ENCODE measurements at places on chromosomes 4 and X.

GRCh38 chrX:137568741-137569469 is 3.0 kb downstream of the ZIC3 start:
- no peak for DNase-seq

- peak; percentile 83 for DNase-seq
Measured at GRCh38 chrX:153971124-153971449, 531 bp downstream of the HCFC1 start.

DNA sequence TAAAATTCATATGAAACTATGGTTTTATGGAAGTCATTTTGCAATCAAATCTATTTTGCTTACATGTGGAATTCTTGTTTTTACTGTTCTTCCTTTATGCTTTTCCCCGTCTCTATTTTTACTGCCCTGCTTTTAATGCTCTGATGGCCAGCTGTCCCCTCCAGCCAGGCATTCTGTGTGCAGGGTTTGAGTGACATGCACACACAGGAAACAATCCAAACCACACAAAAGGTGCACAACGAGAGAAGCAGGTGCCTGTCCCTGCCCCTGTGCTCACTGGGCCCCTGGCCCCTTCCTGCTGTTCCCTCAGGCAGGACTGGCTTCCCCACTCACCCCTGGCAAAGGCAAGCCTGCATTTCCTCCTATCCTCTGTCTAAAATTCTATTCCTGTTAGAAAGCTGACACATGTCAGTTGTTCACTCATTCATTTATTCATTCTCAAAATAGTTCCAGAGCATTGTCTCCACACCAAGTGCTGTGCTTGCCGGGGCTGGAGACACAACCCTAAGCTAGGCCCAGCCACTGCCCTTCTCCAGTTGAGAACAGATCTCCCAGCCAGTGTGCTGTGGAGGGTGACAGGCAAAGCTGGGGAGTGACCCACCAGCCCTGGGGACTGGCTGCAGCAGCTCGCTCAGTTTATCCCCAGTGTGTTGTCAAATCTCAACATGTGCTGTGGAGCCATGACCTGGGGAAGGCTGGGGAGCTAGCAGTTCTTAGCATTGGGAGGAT is 346.3 kb downstream of the FBXW7 start:
- DNase-seq = no peak

- peak; percentile 6 for DNase-seq
Measured at GRCh38 chr4:85147481-85148076, 181.1 kb upstream of the WDFY3 start.

GRCh38 chrX:703866-704265 is 73.3 kb downstream of the SHOX start:
- DNase-seq = no peak

GRCh38 chr4:4585012-4585670 is 43.3 kb upstream of the STX18 start:
- DNase-seq = no peak

- no peak for DNase-seq
Measured at GRCh38 chr4:46550471-46550870, 160.5 kb upstream of the GABRA2 start.

DNA sequence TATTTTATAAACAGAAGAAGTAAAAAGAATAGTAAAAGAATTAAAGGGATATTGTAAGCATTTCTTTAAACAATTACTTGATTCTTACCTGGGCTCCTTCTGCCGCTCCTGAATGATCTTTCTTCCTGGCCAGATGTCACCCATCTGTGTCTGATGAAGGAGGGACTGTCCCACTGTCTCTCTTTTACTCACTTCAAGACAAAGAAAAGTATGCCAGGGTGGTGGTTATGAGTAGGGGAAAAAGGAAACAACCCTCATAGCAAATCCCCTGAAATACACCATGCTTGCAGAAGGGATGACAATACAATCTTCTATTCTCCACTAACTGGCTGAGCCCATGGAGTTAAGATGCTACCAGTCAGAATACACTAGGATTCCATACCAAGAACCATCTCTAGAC is 31.1 kb downstream of the SYTL4 start:
- DNase-seq = no peak

DNA sequence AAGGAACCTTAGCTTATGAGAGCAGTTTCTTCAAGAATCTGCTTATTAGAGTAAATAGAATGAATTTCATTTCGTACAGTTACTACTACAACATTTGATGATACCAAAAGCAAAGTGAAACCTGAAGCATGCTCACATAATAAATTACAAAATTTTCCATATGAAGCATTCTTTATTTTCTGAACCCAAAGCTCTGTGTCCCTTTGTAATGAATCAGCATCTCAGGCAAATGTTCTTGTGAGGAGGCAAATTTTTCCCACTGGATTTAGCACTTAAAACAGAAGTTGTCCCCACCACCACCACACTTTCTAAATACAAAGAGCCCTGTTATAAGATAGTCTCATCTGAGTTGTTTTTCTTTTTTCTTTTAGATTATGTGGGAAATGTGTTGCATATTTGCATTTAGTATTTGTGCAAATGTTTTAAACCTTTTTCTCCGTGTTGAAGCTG is 70.7 kb upstream of the NFKB1 start:
- DNase-seq = no peak

DNA sequence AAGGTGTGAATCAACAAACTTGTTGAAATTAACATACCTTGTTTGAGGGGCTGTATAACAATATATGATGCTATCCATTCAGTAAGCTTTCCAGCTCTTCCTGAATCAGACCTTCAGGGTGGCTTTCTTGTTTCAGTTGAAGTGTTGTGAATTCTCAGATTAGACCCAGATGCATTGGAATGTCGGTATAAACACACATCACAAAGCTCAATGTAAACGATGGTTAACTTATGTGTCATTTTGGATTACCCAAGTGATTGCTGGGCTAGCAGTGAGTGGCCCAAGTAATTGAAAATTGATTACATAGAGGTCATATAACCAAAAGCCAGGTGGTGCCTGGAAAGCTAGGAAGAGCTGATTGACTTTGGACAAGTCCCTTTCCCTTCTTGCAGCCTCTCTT is 115.0 kb downstream of the SHROOM4 start:
- DNase-seq = no peak

DNA sequence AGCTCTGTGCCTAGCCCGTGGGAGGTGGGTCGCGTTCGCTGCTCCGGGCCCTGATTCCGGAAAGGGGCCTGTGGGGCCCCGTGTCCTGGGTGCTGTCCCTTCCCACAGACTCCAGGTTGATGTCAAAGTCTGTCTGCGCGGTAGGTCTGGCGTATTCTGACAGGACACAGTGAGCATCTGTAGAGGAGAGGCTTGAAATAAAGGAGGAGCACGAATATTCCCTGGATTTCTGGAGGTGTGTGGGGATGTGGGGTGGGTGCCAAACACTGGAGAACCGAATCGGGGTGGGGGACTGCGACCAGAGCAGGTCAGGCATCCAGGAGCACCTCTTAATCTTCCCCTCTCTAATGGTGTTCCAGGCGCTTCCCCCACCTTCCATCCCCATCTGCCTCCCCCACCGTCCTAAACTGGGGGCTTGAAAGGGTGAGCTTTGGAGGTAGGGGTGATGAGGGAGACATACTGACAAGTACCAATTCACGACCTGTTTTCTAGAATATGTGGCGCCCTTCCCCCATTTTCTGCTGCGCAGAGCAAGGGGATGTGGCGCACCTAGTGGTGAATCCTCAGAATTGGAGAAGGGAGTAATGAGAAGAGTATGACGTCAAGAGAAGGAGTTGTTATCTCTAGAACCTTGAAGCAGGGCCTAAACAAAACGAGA is 877 bp downstream of the GPRASP1 start:
- DNase-seq = no peak

GRCh38 chr4:169286562-169287301 is 16.0 kb upstream of the SH3RF1 start:
- DNase-seq = no peak

- no peak for DNase-seq
Measured at GRCh38 chrX:154516656-154517100, 646 bp upstream of the FAM3A start.

DNA sequence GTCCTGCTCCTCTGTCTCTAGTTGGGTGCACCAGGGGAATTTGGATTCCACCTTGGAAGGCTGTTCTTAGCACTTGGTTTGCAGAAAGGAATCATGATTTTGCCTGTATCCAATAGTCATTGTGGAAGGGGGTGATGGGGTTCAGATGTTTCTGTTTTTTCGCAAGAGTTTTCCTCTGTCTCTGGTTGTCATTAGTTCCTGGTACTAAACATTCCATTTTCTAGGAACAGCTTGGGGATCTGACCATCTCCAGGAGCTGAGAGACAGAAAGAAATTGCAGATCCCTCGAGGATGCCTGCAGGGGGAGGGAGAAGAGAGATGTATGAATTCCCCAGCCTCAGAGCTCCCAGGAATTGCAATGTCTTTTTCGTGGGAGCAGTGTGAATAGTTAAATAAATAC is 70.9 kb downstream of the CYTL1 start:
- no peak for DNase-seq

- DNase-seq = no peak
Measured at GRCh38 chr4:183760326-183760725, 101.2 kb downstream of the TRAPPC11 start.

DNA sequence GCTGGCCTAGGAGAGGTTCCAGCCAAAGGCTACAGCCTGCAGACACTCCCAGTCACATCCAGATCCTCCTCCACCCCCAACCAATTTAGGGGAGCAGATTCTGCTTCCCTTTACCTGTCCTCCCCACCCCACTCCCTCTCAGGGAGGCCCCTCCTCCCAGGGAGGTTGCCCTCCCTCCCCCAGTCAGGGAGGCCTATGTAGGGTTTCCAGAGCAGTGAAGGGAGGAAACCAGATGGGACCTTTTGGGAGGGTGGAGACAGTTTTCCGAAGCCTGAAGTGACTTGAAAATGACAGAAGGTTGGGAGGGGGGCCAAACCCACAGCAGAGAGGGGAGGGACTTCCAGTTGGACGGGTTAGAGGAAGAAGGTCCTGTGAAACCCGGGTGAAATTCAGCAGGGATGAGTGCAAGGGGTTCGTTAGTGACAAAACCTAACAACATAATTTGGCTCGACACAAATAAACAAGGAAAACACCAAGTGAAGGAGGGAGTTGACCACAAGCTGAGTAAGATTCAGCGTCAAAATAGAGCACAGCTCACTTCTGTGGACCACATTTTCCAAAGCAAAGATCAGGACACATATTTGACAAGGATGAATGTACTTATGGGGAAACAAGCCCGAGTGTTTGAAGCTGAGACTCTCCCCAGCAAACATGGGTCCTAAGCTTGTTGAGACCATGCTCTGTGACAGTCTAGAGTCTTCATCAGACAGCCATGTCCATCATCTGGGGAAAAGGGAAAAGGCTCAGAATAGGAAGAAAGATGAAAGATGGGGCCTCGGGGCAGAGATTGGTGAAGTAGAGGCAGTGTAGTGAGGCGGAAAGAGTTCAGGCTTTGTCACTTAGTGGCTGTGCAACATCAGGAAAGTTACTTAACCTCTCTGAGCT is 46.4 kb downstream of the PRPS1 start:
- DNase-seq = no peak

- DNase-seq = peak; percentile 44
Measured at GRCh38 chrX:153411988-153412574, 809 bp downstream of the ZFP92 start.

- no peak for DNase-seq
Measured at GRCh38 chr4:25310803-25311166, 1.8 kb upstream of the ZCCHC4 start.

GRCh38 chr4:172521248-172521647 is 647.4 kb upstream of the GALNT7 start:
- DNase-seq = no peak

GRCh38 chr4:109325698-109326097 is 23.2 kb upstream of the COL25A1 start:
- DNase-seq = no peak

DNA sequence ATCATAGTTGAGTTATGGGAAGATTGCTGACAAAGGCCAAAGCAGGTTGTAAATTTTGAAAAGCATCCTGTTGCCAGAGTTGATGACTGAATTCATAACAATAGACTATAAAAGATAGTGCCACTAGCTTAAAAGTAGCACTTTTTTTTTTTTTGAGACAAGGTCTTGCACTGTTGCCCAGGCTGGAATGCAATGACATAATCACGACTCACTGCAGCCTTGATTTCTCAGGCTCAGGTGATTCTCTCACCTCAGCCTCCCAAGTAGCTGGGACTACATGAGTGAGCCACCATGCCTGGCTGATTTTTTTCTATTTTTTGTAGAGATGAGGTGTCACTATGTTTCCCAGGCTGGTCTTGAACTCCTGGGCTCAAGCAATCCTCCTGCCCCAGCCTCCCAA is 122.7 kb downstream of the SPOCK3 start:
- no peak for DNase-seq

DNA sequence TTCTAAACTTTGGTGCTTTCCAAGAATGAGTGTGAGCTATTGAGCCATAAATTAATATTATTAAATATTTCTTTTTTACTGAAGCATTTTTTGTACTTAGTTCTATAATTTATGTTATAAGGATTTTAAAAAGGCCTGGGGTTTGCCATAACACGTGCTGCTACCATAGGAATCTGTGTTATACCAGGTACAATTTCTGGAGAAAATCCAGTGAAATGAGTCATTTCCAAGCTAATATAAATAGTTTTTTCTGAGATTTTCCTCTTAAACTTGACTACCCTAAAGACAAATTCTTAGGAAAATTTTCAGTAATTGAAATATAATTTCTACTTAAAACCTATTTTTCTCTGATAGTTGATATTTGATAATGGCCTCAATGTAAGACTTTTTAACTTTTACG is 130.8 kb downstream of the TLL1 start:
- no peak for DNase-seq
